Amniotic epithelial cell (primary cell): ENCODE measurements at places on chromosomes 5 and 9.

GRCh38 chr5:18305288-18305924 is 671.1 kb downstream of the TAF11L14 start:
- peak; percentile 38 for DNase-seq

DNA sequence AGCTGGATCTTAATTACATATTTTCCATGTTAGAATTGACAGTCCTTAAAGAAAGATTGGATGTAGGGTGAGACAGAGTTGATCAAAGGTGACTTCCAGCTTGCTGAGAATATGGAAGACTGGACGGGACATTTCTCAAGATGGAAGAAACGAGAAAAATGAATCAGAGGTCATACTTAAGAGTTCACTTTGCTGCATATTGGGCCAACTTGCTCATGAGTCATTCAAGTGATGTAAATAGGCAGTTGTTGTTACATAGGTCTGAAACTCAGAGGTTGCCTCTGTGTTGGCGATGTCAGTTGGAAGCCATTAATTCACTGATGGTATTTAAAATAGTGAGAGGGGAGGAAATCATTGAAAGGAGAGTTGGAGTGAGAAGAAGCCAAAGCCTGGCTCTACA is 132.8 kb downstream of the CD180 start:
- peak; percentile 56 for DNase-seq

DNA sequence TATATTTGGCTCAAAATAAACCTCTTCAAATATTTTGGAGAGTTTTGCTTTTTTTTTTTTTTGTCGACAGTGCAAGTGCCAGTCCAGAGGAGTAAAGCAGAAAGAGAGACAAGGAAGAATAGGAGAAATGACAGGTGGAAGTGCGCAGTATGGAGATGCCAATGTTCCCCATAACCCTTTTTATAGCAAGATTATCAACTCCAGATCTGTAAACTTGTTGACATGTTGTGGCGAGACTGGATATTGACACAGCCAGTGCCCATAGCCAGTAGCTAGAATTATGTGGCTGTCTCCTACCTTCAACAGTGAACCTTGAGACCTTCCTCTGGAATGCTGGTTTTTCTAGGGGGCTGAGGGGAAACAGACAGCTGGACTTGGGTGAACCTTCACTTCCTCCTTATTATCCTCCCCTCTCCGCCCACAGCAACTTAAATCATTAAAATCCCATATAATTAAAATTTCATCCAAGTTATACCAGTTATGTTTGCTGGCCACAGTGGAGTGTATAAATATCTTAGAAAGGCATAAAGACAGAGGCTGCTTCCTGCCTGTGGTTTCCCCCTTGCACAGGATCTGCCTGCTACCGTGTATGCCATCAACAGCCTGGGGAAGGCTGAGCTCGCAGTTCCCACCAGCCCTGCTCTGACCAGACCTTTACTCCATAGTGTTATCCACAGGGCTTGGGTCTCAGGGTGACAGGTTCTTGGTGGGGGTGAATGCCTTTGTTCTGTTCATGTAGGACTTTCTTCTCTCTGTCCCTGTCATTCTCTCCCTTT is 112.3 kb upstream of the ANKH start:
- DNase-seq: no peak

DNA sequence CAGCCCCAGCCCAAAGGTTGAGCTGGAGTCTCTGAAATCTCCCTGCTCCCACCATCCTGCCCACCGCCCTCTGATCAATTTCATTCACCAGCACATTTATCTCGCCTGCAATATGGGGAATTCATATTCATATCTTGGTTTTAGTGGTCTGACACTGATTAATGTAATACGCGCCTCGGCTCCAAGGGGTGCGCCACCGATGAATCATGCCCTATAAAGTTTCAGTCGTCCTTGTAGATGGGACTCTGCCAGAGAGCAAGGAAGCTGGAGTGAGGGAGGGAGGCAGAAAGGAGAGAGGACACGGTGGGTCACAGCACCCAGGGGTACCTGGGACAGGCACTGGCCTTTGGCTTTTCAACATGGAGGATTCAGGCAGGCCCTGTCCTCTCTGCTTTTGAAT is 8.9 kb downstream of the IRX1 start:
- DNase-seq: no peak
